ENCODE measurements at places on chromosomes 5 and 9.

GRCh38 chr5:163660486-163660885 is 155.1 kb downstream of the MAT2B start:
- no peak for DNase-seq

GRCh38 chr5:120155873-120156272 is 308.2 kb upstream of the PRR16 start:
- no peak for DNase-seq

DNA sequence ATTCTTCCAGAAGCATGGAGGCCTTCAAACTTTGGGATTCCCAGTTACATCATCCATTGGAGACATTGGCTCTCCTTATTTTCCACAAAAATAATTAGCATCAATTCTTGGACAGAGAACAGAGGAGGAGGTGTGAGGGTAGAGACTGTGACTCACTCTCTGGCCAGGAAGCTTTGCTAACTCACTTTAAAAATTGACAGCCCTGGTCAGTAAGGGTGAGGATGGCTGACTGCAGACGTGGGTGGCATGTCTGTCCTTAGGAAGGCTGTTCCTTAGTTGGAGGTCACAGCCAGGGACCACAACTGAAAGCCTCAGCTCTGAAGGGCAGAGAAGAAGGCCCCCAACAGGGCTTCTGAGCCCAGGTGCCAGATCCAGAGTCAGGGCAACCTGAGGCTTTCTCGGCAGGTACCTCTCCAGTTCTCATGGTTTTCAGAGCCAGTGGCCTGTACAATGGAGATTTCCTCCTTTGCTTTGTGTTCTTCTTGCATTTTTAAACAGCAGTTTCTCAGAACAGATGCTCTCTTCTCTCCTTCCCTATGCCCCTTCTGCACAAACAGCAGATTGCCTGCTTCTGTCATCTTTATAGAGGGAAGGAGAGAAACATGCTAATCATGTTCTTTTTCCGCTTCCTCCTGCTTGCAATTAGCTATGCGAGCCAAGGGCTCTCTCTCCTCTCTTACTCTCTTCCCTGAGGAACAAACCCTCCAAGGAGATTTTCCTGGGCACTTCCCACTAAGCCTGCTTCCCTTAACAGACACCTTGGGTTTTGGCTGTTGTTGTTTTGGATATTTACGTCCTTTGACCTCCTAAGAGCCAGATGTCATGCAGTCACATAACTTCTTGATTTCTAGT is 92.5 kb upstream of the ZNF366 start:
- no peak for DNase-seq

- no peak for DNase-seq
Measured at GRCh38 chr5:169904508-169904907, 75.8 kb downstream of the INSYN2B start.

DNA sequence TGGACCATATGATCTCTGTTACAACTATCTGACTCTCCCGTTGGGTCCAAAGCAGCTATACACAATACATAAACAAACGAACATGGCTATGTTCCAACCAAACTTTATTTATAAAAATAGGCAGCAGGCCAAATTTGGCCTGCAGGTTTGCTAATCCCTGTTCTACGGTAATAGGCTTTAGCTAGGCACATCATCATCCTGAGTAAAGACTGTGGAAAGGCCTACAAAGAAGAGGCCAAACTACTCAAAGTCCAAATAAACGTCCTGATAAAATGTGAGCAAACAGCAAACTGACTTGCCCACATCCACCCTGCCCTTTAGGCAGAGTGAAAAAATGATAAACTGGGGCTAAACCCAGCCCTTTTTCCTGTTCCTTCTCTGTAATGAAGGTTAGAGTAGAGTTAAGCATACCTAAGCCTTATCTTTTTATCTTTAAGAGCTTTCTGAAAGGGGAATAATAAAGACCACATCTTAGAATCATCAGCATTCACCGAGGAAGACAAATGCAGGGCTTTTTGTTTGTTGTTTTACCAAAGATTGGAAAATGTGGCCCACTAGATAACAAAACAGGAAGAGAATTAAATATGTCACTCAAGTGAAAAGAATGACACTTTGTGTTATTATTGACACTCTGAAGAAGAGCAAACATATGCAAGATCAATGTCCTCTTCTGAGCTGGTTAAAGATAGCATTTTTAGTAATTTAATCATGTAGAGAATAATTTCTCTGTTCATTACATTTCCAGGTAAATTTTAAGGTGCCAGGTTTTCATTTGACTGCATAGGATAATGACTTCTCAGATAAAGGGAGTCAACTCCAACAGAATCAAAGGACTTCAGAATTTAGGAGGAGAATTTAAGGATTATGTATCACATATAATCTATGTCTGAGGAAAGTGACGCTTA is 160.0 kb upstream of the GNA14 start:
- no peak for DNase-seq

DNA sequence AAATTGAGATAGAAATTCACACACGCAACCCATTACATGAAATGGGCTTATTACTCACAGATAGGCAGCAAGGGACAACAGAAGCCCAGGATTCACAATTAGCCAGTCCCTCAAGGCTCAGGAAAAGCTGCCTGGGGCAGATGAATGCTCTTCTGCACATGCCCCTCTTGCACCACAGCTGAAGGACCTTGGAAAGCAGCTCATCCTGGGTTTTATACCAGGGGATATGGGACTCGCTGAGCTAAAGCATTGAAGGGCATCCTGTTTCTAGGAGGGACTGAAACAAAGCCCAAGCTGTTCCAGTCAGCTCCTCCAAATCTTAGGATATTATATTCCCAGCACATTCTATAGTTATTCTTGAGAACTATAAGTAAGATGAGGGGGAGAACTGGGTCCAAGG is 15.7 kb upstream of the TTC1 start:
- DNase-seq: no peak

GRCh38 chr9:121499427-121500164 is at the start of gene GGTA1:
GGTA1 (minus strand) TSS chr9:121499844; CDS start chr9:121467922, 31,922 bp downstream.
- DNase-seq: peak; percentile 87

DNA sequence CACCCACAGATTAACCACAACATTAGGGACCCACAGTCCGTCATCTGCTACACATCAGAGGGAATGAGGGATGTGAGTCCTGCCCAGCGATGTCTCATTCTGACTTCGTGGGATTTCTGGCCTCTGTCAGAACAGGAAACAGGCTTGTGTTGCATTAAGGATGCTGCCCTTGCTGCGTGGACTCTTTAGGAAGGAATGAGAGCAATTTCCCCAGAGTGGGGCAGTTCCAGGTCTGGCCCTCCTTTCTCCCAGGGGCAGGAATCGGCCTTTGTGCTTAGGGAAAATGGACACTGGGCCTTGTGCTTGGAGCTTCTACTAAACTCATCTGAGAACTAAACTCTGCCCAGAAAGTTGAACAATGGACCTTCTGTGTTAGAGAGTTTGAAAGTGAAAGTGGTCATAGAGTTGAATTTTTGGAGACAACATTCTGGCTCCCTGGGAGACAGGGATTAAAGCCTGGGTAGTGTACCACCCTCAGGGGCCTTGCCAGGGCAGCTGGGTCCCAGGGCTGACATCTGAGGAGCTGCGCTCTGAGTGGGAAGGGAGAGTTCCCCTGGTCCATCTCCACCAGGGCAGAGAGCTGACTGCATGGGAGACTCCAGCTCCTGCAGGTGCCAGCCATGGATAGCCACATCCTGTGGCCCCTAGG is 37.8 kb upstream of the S1PR3 start:
- DNase-seq: no peak

Measured in right forelimb (tissue), 1 donor.